Stimulated activated CD8-positive, alpha-beta memory T cell treated with anti-CD3 and anti-CD28 coated beads, Interleukin-2, amount 100 ng/mL, for 1 hour (primary cell): ENCODE measurements at places on chromosomes 12 and 14.

- DNase-seq = peak; percentile 59
These were observed 73.1 kb upstream of the GPR68 start for GRCh38 chr14:91317381-91318308.

- DNase-seq = no peak
These were observed 1.6 kb downstream of the PYM1 start for GRCh38 chr12:55925870-55926737.

- DNase-seq = no peak
These were observed 32.6 kb downstream of the TRHDE start for GRCh38 chr12:72304751-72305150.

DNA sequence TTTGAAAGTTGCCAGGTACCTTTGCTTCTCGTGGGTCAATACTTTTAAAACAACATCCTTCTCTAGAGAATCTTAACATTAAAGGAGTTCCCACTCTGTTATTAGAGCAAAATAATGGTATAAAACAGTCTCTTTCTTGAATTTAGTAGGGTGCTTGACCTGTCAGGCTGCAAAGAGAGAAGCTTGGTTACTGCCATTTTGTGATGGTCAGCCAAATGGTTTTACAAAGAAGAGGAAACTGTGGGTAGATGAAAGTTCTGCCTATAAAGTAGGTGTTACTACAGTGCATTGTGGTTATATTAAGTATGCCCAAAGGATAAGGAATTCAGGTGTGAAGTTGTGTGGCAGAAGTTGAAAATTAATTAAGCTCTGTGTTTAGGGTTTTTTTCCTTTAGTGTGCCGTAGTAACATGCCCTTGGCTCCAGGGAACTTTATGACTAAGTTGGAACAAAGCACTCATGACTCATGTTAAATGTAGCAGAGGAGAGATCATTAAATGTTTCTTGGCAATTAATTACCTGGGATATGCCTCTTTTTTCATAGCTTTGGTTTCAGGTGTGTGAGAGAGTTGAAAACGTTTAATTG, 354.0 kb upstream of the KITLG start:
- no peak for DNase-seq

- no peak for DNase-seq
These were observed 201.2 kb upstream of the PRICKLE1 start for GRCh38 chr12:42790761-42791151.

DNA sequence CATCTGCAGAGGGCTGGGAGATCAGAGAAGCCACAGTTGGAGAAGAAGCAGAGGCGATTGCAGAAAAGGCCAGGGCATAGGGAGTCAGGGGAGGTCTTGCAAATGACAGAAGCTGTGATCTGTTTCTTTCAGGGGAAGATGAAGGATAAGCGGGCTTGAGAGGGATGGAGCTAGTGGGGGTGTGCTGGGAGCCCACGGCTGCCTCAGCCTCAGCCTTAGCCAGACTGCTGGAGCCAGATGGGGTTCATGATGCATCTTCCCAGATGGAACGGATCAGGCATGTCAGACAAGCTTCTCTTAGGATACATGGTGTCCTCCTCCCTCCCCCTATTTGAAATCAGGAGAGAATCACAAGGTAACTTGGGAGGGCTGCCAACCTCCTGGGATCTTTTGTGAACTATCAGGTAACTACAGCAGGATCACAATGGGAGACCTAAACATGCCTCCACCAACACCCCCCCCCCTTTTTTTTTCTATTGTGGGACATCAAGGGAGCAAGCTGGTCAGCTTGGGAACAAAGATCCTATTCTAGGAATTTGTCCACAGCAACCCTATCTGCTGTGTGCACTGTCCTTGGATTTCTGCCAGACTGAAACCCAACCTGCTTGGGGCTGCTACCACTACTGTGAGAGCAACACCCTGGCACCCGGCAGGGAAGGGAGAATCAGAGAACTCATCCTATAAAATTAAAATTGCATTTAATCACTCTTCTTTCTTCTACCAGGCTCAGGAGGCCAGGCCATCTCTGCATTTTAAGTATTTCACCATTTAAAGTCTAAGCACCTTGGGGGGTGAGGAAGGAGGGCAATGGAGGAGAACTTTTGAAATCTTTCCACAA, 10.7 kb upstream of the ATP2A2 start:
- DNase-seq = no peak

GRCh38 chr14:68623826-68624225, 169.0 kb downstream of the ZFP36L1 start:
- no peak for DNase-seq

- DNase-seq = no peak
These were observed 162.3 kb downstream of the PTCSC3 start for GRCh38 chr14:36014236-36014635.

DNA sequence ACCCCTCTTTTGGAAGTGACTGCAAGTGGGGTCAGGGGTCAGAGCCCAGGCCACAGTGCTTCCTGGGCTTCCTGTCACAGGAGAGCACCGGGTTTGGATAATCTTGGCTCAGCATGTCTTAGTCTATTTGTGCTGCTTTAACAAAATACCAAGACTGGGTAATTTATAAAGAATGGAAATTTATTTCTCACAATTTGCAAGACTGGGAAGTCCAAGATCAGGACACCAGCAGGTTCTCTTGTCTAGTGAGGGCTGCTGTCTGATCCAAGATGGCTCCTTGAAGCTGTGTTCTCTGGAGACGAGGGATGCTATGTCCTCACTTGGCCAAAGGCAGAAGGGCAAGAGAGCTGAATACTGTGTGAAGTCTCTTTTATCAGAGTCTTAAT, 74.1 kb downstream of the RIN3 start:
- no peak for DNase-seq

DNA sequence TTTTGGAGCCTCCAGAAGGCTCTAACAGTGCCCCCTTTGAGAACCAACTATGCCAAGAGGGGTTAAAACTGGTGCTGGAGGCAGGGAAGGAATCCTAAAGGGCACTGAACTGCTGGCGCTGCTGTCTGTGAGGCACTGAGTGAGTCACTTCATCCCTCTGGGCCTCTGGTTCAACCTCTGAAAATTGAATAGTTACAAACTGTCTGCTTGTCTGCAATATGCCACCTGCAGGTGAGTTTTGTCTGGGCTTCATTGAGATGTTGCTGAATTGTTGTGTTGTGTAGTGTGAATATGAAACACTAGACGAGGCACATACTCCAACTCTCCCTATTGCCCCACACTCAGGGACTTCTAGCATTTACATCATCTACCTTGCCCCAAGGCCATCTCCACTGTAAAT, 68.0 kb downstream of the GRIN2B start:
- DNase-seq = no peak

GRCh38 chr12:6341417-6342139, at the start of gene TNFRSF1A:
Gene TNFRSF1A (minus strand): TSS chr12:6342076. CDS start chr12:6341814, 262 bp downstream.
- DNase-seq = no peak

DNA sequence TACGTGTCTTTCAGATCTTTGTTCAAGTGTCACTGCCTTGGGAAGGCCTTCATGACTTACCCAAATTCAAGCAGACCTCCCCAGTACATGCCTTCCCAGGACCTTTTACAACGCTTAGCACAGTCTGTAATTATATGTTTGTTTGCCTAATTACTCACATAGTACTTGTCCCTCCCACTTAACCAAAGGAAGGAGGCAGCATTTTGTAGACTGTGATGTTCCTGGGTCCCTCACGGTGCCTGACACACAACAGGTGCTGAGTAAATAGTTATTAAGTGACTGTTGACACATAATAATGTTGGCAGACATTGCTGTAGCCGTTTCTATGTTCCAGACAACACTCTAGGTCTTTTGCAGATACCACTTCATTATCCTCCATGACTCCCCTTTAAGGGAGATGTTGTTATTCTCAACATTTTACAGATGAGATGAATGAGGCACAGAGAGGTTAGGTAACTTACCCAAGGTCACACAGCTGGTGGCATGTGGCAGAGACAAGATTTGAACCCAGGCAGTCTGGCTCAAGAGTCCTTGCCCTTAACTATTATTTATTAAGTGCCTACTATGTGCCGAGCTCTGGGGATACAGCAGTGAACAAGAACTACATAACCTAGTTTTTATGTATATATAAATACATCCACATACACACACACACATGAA, 130.7 kb downstream of the PHETA1 start:
- no peak for DNase-seq
